Thymus (tissue), 14 donors: ENCODE measurements at places on chromosomes 12 and 14. TPM values are rescaled to one million over a fixed set of nuclear protein-coding genes. Genes with fewer than 3 reads are reported as not detected.

The SOAT2 gene
- 0.61 TPM for total RNA-seq

The TMEM229B gene
- 13.7 TPM for total RNA-seq

The TBK1 gene
- 10.6 TPM for total RNA-seq

GRCh38 chr14:104085889-104086201 lies 345 bp downstream of the ASPG start:
- H3K36me3 ChIP-seq = no peaks in the 10 kb centered on the region
- H3K27ac ChIP-seq = no peak overlapping the region
- H3K27me3 ChIP-seq = peaks cover 47% of the 10 kb centered on the region
- no peak for DNase-seq
- H3K4me3 ChIP-seq = no peak overlapping the region

DNA sequence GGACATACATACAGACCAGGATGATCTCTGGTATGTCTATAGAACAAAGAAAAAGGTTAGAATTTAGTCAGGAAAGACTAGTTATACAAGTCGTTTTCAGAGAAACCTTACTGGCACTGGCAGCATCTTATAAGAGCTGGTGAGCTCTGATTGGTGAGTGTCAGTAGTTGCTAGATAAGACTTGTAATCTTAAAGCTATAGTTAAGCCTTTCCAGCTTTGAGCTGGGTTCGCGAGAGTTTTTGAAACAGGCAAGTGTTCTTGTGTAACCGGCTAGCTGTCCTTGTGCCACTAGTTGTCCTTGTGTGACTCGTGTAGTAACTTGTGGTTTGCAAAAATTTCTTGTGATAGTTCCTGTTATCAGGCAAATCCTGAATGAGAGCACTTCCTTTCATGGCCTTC lies 740.9 kb downstream of the GALC start:
- H3K27me3 ChIP-seq = no peaks in the 10 kb centered on the region
- no peaks in the 10 kb centered on the region for H3K36me3 ChIP-seq
- H3K4me3 ChIP-seq = no peak overlapping the region
- H3K4me1 ChIP-seq = no peaks in the 10 kb centered on the region
- DNase-seq = no peak
- no peak overlapping the region for H3K27ac ChIP-seq

The AMDHD1 gene
- total RNA-seq = 0.52 TPM

The ANG gene
- 0.99 TPM for total RNA-seq

The SRRM4 gene
- total RNA-seq = under 0.01 TPM

The PELI2 gene
- total RNA-seq = 21.1 TPM

DNA sequence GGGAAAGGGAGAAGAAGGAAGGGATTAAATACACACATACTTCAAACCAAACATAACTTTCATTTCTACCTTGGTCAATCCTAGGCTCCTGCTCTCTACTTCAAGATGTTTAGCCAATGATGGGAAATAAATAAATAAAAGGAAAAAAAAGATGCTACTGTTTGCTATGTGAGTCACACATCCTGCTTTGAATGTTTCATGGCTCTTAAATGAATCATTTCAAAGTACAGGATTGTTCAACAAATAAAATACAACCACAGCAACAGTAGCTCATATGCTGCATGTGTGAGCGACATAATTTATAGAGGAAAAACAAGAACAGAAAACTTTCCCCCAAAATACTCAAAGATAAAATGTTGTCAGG lies 54.3 kb upstream of the NPFF start:
- peaks cover 11% of the 10 kb centered on the region for H3K4me1 ChIP-seq
- no peak overlapping the region for H3K27ac ChIP-seq
- H3K36me3 ChIP-seq = no peaks in the 10 kb centered on the region
- no peaks in the 10 kb centered on the region for H3K27me3 ChIP-seq
- H3K4me3 ChIP-seq = no peak overlapping the region

DNA sequence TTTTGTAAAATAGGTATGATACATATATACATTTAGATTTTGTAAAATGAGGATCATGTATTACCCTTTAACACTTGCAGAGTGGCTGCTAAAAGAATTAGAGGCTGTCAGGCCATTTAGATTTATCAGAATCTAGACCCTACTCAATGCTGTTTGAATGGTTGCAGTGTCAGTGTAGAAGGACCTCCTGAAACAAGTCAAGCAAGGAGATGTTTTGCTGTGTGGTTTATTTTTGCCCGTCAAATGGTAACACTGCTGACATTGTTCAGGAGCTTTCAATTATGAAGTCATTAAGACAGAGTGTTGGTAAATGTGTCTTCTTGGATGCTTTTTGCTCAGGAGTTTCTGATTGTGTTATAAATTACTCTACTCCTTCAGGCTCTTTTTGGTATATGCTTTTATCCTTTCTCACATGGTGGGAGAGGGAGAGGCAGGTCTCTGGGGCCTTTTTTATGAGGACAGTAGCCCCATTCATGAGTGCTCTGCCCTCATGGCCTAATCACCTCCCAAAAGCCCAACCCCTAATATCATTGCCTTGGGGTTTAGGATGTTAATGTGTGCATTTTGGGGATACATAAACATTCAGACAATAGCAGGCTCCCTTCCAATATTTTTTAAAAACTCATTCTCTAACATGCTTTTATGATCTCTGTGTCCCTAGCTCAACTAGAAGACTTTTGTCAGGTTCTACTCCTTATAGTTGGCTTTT lies 16.5 kb downstream of the EID3 start:
- H3K36me3 ChIP-seq = peaks cover 69% of the 10 kb centered on the region
- H3K27me3 ChIP-seq = no peaks in the 10 kb centered on the region
- DNase-seq = no peak
- no peak overlapping the region for H3K4me3 ChIP-seq
- no peak overlapping the region for H3K27ac ChIP-seq

DNA sequence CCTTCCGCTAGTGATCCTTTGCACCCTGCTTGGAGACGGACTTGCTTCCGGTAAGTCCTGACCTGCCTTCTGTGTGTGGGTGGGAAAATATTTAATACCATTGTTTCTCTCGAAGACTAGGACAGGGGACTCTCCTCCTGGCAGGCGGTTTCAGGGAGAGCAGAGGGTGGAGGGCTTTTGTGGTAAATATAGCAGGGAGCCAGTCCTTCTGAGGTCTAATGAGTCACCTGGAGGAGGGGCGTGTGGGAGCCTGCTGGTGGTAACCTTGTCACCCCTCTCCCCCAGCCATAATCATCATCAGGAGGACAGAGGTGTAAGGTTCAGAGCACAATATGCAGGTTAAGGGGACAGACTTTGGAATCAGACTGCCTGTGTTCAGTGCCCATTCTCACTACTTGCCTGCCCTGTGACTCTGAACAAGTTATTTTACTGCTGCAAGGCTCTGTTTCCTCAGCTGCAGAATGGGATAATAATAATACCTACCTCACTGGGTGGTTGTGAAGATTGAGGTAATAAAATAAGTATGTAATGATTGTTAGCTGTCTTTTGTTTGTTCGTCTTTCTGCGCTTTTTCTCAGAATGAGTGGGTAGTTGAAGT lies 47.4 kb downstream of the SUSD6 start:
- H3K27ac ChIP-seq = peak overlapping the region; percentile 44
- no peak for DNase-seq
- H3K4me3 ChIP-seq = no peak overlapping the region
- H3K4me1 ChIP-seq = peaks cover 6% of the 10 kb centered on the region

- no peak overlapping the region for H3K27ac ChIP-seq
- no peak overlapping the region for H3K4me3 ChIP-seq
- no peaks in the 10 kb centered on the region for H3K27me3 ChIP-seq
- DNase-seq = no peak
Measured at GRCh38 chr12:84920331-84920730, 7.7 kb upstream of the SLC6A15 start.

DNA sequence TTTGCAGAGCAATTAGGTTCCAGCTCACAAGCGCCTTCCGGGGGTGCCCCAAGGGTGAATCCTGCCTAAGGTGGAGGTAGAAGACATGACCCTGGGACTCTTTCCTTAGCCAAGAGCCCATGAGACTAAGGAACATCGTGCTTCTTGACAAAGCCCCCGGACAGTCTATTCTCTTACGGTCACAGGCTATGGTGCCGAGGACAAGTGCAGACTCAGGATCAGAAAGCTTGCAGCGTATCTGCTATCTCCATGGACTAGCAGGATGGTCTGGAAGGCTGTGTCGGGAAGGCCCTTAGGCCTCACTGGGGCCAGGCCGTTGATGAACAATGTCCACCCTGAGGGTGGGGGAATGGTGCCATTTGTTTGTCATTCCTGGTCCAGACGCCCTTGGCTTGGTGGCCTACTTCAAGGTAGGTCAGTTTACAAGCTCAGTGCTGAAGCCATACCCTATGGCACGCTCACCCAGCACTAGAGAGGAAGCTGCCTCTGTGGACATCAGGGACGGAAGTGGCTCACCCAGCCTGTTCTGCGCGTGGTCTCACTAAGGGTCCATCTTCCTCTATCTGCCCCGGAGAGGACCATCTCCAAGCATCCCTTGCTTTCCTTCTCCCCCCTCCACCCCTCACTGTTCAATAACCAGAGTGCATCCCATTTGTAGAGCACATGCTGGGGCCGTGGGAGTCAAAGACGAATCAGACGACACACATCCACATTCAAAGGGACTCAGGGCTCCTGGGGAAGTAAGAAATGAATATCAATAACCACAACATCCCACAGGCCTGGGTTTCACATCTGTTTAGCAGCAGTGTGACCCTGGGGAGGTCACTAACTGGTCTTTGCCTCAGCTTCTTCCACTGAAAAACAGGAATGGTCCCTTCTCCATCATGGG lies 45.0 kb upstream of the IQSEC3 start:
- no peaks in the 10 kb centered on the region for H3K27me3 ChIP-seq
- H3K4me1 ChIP-seq = peaks cover 4% of the 10 kb centered on the region
- no peak overlapping the region for H3K4me3 ChIP-seq
- peaks cover 19% of the 10 kb centered on the region for H3K36me3 ChIP-seq
- no peak for DNase-seq
- no peak overlapping the region for H3K27ac ChIP-seq

The TMEM63C gene
- total RNA-seq = 0.24 TPM

The IFNG-AS1 gene
- 1.3 TPM for total RNA-seq
